ENCODE measurements at places on chromosomes 7 and 10. TPM values are rescaled to one million over a fixed set of nuclear protein-coding genes. Genes with fewer than 3 reads are reported as not detected.

TPST1 gene
- total RNA-seq: 1.1 TPM

DNA sequence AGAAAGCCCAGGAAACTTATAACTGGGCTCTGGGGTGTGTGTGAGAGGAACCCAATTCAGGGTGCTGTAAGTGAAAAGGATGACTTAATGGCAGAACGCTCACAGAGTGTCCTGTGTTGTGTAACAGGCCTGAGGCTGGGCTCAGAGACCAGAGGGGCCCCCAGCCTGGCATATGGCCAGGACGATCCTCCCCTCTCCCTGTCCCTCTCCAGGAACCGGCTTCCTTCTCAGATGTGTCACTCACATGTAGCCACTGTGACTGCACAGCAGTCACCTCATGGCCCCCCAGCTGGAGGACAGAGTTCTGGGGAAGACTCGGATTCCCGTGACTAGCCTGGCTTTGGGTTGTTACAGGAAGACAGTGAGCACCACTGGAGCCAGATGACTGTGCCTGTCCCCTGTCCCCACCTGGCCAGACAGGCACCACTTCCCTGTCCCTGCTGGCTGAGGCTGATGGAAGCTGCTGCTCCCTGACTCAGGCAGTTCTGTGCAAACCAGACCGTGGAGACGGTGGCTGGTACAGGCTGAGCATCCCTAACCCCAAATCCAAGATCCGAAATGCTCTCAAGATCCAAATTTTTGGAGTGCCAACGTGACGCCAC is 220.5 kb downstream of the MLLT10 start:
- H3K4me3 ChIP-seq: no peak overlapping the region
- H3K4me1 ChIP-seq: peaks cover 6% of the 10 kb centered on the region
- no peak overlapping the region for H3K27ac ChIP-seq
- no peaks in the 10 kb centered on the region for H3K27me3 ChIP-seq
- peaks cover 7% of the 10 kb centered on the region for H3K36me3 ChIP-seq

GRCh38 chr7:130134106-130134636 is 63.8 kb downstream of the KLHDC10 start:
- peaks cover 27% of the 10 kb centered on the region for H3K36me3 ChIP-seq
- no peaks in the 10 kb centered on the region for H3K27me3 ChIP-seq
- peaks cover 9% of the 10 kb centered on the region for H3K4me1 ChIP-seq
- H3K4me3 ChIP-seq: no peak overlapping the region
- DNase-seq: no peak
- H3K27ac ChIP-seq: no peak overlapping the region

DNA sequence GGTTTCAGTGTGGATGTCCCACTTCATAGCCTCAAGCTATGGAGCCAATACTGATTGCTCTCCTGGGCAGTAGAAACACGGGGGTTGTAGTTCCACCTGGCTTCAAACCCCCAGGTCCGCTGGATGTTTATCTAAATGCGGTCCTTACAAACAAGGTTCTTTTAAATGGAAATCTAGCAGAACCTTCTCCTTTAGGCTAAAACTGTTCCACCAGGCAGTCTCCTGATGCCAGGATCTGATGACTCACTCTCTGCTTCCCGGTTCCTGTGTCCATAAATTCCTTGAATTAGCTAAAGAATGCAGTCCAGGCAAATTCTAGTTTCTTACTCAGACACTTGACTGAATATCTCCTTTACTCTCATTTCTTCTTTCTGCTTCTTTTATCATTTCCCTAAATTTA is 108.4 kb upstream of the FAM3C start:
- DNase-seq: no peak
- H3K4me1 ChIP-seq: peaks cover 15% of the 10 kb centered on the region
- no peak overlapping the region for H3K4me3 ChIP-seq
- H3K27ac ChIP-seq: no peak overlapping the region
- no peaks in the 10 kb centered on the region for H3K36me3 ChIP-seq
- peaks cover 17% of the 10 kb centered on the region for H3K27me3 ChIP-seq

DNA sequence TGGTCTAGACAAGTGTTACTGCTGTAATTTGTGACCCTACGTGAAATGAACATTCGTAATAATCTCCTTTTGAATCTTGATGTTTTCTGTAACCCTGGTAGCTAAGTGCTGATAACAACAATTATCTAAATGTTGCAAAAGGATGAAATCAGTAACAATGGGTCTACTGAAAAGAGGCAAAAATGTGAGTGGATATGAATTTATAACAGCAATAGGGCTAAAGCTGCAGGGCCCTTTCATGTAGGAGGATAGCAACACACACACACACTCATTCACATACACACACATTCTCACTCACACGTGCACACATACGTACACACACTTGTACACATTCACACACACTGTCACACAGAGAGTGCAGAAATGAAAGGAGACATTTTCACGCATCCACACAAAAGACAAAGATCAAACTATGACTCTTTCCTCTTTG is 200.8 kb upstream of the NEBL start:
- H3K4me1 ChIP-seq: peaks cover 15% of the 10 kb centered on the region
- H3K27ac ChIP-seq: no peak overlapping the region
- H3K4me3 ChIP-seq: no peak overlapping the region

Measured in activated CD4-positive, alpha-beta T cell treated with anti-CD3 and anti-CD28 coated beads for 36 hours (primary cell).